Hepatocyte (in vitro differentiated cells): ENCODE measurements at places on chromosomes 2 and 18. TPM values are rescaled to one million over a fixed set of nuclear protein-coding genes. Genes with fewer than 3 reads are reported as not detected.

Gene PLB1
- 19.2 and 21.7 TPM in 2 replicates for total RNA-seq

Gene RBKS
- 5.5 and 6.7 TPM in 2 replicates for total RNA-seq

Gene WDR35
- 4.6 TPM in 2 replicates for total RNA-seq

Gene EXOC6B
- 36.2 and 50.0 TPM in 2 replicates for total RNA-seq
